Activated CD8-positive, alpha-beta memory T cell treated with anti-CD3 and anti-CD28 coated beads for 4 hours (primary cell): ENCODE measurements at places on chromosomes 4 and X.

- no peak for DNase-seq
Observed at GRCh38 chr4:145660064-145660463, 19.9 kb upstream of the C4orf51 start.

- no peak for DNase-seq
Observed at GRCh38 chr4:2487632-2488031, 18.7 kb downstream of the RNF4 start.

GRCh38 chr4:88792268-88792781, 94.7 kb upstream of the NAP1L5 start:
- DNase-seq: no peak

- no peak for DNase-seq
Observed at GRCh38 chr4:52864793-52865192, 2.7 kb downstream of the RASL11B start.

- no peak for DNase-seq
Observed at GRCh38 chr4:105630670-105631655, 77.5 kb downstream of the INTS12 start.

DNA sequence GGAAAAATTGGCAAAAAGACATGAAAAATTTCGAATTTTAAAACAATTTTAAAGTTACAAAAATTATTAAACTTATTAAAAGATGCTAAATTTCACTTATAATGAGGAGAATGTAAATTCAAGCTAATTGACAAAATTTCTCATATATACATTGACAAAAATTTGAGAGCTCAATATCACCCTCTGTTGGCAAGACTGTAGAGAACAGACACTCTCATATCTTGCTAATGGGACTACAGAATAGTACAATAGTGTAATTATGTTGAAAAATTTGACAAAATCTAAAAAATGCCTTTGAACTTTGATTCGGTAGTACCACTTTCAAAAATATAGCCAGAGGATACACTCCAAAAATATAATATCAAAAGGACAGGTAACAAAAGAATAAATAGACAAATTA, 29.8 kb downstream of the DCAF8L2 start:
- no peak for DNase-seq

GRCh38 chr4:77385124-77385969, 220.3 kb upstream of the CXCL13 start:
- DNase-seq: peak; percentile 15

- DNase-seq: no peak
Observed at GRCh38 chr4:123889507-123889906, 492.9 kb downstream of the SPRY1 start.

- no peak for DNase-seq
Observed at GRCh38 chrX:77723681-77724080, 62.3 kb downstream of the ATRX start.

DNA sequence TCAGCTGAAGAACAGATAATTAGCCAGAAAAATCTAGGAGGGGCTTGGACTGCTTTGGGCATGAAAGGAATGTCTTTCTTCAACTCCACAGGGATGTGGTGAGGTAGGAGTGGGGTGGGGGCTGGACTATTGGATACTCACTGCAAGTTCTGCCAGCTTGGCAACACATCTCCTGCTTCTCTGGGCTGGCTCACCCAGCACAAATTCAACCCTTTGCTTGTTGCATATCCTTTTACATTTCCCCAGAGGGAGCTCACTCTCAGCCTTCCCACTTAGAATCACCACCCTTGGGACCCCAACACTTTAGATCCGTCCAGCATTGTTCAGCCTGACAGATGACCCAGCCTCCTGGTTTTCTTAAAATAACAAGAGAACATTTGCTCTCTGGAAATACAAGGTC, 120.6 kb downstream of the KDR start:
- DNase-seq: no peak

- no peak for DNase-seq
Observed at GRCh38 chrX:96978906-96979305, 95.2 kb downstream of the RPA4 start.

GRCh38 chrX:72268597-72269365, 8.3 kb downstream of the RPS4X start:
- no peak for DNase-seq

DNA sequence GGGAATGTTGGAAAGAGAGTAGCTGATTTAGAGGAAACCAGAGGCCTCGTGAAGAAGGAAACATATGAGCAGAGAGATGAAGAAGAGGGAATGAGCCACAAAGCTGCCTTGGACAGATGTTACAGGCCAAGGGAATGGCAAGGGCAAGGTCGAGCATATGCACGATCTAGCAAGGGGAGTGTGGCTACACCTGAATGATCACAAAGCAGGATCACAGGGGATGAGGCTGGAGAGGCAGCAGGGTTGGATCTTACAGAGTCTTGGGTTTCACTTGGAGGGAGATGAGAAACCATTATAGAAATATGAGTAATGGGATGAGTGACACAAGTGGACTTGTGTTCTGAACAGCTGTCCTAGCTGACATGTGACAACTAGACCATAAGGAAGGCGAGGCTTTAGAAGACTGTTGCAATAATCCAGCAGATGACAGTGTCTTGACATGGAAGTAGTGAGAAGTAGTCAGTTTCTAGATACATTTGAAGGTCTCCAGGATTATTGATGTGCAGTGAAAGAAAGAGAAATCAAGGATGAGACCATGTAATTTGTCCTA, 58.7 kb downstream of the RASGEF1B start:
- no peak for DNase-seq

DNA sequence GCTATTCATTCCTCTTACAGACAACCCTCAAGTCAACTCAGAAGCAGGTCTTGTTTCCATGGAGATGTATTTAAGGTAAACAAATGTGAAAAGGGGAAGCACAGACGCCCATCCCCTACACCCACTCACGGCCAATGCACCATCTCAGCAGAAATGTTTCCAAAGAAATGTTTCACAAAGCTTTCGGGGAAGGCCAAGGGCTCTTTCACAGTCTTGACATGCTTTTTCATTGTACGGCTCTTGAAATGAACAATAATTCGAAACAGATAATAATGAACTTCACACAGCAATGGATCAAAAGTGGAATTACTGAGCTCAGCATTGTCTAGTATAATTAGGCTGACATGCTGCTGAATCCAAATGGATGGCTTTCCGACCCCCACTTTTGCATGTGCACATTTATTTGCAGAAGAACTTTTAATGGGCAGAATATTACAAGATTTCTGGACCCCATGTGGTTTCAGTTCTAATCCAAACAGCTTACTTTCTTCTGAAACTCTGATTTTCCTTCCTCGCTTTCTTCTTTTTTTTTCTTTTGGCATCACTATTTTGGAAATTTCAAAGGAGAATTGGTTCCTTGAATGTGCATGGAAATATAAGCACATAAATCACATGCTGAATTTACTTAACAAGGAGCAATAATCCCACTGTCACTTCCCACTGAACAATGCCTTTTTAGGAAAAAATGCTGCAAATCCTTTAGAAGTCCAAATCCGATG, 160.9 kb downstream of the SMIM20 start:
- DNase-seq: peak; percentile 37

GRCh38 chr4:118888666-118889311, at the start of gene SYNPO2:
SYNPO2 (plus strand) TSS chr4:118888854; CDS start chr4:118889037, 183 bp downstream.
- DNase-seq: no peak

DNA sequence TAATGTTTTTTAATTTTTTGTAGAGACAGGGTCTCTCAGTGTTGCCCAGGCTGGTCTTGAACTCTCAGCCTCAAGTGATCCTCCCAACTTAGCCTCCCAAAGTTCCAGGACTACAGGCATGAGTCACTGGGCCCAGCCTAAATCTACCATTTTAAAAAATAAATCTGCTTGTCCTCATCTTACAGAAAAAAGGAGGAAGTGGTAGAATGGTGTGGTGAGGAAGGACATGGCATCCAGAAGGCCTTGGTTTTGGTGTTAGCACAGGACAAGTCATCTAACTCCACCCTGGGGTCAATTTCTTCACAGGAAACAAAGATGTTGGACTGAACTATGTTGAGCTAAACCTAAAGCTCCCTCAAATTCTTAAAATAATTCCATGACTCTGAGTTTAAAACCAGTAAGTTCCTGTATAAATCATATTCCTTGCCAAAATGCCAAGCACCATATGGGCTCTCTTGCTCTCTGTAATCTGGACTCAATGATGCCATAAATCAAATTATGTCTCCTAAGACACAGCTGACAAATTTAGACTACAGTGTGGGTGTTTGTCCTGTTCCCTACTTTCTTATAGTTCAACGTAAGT, 253.9 kb upstream of the NOCT start:
- DNase-seq: no peak

DNA sequence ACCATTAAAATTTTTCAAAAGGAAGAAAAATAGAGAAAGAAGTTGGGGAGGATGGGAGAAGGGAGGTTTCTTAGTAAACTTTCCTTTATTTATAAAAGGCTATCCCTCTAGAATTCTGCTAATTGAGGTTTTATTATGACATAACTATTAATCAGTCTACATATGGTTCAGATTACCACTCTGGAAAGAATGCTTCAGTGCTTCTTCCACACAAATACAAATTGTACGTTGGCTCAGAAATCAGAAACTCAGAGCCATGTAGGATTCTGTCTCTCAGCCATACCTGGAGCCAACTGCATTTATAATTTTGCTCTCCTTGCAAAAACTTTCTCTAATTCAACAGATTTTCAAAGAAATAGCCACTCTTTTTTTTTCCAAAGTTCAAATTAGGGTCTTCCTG, 37.1 kb downstream of the SRPX start:
- DNase-seq: no peak

- no peak for DNase-seq
Observed at GRCh38 chrX:138777230-138777629, 65.7 kb upstream of the FGF13 start.

DNA sequence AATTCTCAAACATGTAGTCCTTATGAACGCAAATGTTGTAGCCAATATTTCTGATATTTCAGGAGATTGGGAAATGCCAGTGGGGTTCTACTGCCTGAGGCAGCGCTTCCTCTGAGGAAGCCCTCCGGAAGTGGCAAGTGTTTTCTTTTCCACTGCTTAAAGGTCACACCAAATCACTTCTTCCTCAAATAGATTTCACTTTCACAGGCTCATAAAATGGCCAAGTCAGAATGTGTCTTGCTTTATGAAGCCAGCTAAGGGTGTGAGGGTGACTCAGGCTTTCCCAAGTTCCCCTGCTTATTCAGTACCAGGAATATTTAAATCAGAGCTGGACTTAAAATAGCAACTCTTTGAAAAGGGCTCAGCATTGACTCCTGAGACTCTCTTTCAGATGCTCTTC, 514.2 kb upstream of the DIPK2B start:
- DNase-seq: no peak

GRCh38 chrX:46341767-46342322, 203.4 kb downstream of the ZNF674 start:
- no peak for DNase-seq

- DNase-seq: no peak
Observed at GRCh38 chr4:142284402-142285221, 561.5 kb downstream of the INPP4B start.

GRCh38 chr4:65546882-65547416, 123.3 kb downstream of the EPHA5 start:
- DNase-seq: no peak

GRCh38 chr4:44121210-44121609, 327.4 kb downstream of the KCTD8 start:
- no peak for DNase-seq

DNA sequence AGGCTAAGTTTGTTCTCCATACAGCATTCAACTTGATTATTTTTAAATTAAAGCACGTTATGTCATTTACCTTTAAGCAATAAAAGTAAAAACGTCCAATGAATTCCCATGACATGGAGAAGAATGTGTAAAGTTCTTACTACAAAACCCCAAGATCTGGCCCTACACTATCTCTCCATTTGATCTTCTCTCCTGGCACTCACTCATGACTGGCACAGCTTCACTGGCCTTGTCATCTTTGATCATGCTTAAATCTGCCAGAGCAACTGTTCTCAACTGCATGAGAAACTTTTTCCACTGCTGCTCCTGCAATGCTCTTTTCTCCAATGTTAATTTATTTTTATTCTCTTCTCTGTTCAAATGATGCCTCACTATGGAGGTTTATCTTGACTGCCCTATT, 1109.0 kb upstream of the IGFBP7 start:
- no peak for DNase-seq

- DNase-seq: no peak
Observed at GRCh38 chrX:41468647-41469323, 21.6 kb downstream of the NYX start.

GRCh38 chr4:124839786-124840390, 127.4 kb upstream of the ANKRD50 start:
- no peak for DNase-seq

- DNase-seq: no peak
Observed at GRCh38 chrX:42920752-42921151, 142.8 kb upstream of the PPP1R2C start.

DNA sequence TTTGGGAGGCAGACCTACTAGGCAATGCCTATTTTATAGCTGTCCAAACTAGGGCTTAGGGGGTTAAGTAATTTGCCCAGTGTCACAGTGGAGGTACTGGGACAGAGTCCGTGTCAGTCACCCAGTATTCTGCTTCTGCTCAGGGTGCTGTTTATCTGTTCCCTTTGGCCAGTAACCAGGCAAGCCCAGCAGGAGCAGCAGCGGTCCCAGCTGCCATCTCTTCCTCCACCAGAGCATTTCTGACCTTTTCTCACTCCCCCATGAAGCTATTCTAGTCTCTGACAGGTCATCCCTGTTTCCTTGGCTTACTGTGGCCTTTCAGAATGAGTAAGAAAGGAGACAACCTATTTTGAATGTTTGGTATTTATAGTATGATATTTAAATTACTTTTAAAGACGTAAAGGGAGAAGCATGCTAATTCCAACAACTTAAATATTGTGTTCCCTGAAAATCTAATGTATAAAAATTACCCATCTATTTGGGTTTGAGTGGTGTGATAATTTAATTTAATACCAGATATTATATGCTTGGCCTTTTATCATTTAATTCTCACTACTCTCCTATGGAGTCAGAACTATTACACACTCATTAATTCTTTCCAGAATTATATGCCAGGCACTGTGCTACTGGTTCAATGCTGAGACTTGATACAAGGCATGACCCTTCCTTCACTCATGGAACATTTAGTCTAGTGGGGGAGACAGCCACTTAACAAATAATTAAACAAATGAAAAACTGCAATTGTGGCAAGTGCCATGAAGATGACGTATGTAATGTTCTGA, 60.6 kb downstream of the RPS6KA3 start:
- DNase-seq: no peak

GRCh38 chr4:83629945-83630721, 94.2 kb downstream of the GPAT3 start:
- DNase-seq: no peak

GRCh38 chr4:125676583-125676982, 361.8 kb downstream of the FAT4 start:
- no peak for DNase-seq

- peak; percentile 89 for DNase-seq
Observed at GRCh38 chr4:26857278-26858034, 3.2 kb upstream of the STIM2 start.

DNA sequence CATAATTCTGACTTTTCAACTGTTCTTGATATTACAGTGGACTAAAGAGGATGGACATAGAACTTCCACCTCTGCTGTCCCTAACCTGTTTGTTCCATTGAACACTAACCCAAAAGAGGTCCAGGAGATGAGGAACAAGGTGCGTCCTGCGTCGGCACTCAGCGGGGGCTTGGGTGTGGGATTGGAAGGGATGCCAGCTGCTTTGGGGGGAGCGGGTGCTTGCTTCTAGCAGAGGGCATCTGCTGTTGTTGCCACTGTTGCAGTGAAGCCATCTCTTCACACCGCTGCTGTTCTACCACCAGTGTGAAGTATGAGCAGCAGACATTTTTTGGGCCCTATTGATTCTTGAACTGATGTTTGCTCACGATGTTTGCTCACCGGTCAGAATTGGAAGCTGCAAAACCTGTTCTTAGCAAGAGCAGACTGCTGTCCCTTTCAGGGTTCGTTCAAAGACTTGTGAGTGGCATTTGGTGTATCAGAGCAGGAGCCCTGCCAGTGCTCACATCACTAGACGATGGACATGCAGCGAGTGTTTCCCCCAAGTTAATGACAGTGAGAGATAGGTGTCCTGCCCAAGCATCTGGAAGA, 55.4 kb downstream of the NOP14 start:
- DNase-seq: no peak
